ENCODE measurements at places on chromosomes 2 and 18. TPM values are rescaled to one million over a fixed set of nuclear protein-coding genes. Genes with fewer than 3 reads are reported as not detected.

The SAG gene
- total RNA-seq, result not detected

The GALR1 gene
- not detected for total RNA-seq

- H3K4me1 ChIP-seq, result peaks cover 23% of the 10 kb centered on the region
- H3K36me3 ChIP-seq, result no peaks in the 10 kb centered on the region
- no peak for DNase-seq
- no peak overlapping the region for H3K4me3 ChIP-seq
These were observed 12.5 kb upstream of the HOXD1 start for GRCh38 chr2:176175709-176176607.

GRCh38 chr2:237591141-237591881, 777 bp upstream of the RAB17 start:
- H3K4me3 ChIP-seq, result peak overlapping the region; percentile 42
- H3K27ac ChIP-seq, result peak overlapping the region; percentile 76
- peaks cover 35% of the 10 kb centered on the region for H3K4me1 ChIP-seq
- no peaks in the 10 kb centered on the region for H3K36me3 ChIP-seq
- no peaks in the 10 kb centered on the region for H3K27me3 ChIP-seq

DNA sequence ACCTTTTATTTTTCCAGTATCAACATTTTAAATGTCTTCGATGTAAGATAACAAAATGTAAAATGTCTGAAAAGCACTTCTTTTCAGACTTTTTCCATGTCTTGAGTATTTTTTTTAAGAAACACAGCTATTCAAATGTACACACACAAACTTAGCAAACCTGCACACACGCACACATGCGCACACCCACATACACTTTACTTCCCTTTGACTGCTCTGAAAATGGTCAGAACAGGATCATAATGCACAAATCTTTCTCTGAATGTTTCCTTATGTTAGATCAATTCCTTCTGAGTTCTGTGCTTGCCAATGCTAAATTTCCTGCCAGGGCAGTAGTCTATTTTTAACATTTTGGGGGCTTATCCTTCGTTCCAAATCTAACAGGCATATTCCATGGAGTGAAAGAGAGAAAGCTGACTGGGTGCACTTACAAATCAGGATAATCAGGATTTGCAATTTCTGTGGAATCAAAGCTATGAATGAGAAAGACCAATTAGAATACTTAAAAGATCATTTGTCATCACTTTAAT, 136.3 kb downstream of the ZEB2 start:
- H3K4me3 ChIP-seq, result no peak overlapping the region
- H3K27ac ChIP-seq, result no peak overlapping the region
- peaks cover 28% of the 10 kb centered on the region for H3K4me1 ChIP-seq
- H3K36me3 ChIP-seq, result peaks cover 16% of the 10 kb centered on the region
- no peaks in the 10 kb centered on the region for H3K27me3 ChIP-seq

DNA sequence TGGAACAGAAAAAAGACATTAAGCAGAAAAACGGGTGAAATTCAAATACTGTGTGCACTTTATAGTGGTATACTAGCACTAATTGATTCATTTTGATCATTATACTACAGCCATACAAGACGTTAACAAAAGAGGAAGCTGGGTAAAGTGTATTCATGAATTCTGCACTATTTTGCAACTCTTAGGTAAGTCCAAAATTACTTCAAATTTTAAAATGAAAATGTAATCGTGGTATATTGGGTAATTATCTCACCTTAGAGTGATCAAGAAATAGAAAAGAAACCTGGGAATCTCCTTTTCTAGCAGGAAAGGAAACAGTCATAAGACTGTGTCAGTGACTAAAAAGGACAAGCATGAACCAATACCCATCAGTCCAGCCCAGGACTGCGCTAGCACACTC, 5.4 kb downstream of the TGFBRAP1 start:
- H3K4me1 ChIP-seq, result peaks cover 12% of the 10 kb centered on the region
- no peaks in the 10 kb centered on the region for H3K36me3 ChIP-seq
- H3K27me3 ChIP-seq, result no peaks in the 10 kb centered on the region
- no peak for DNase-seq

The IL36B gene
- not detected for total RNA-seq

GRCh38 chr18:43627848-43628530, 350.7 kb upstream of the SYT4 start:
- H3K4me3 ChIP-seq, result no peak overlapping the region
- no peak overlapping the region for H3K27ac ChIP-seq
- no peaks in the 10 kb centered on the region for H3K36me3 ChIP-seq
- DNase-seq, result no peak
- H3K4me1 ChIP-seq, result no peaks in the 10 kb centered on the region

The STPG4 gene
- total RNA-seq, result 0.77 TPM

The SULT1C4 gene
- total RNA-seq, result 10.6 TPM

The SCG2 gene
- 0.71 TPM for total RNA-seq

DNA sequence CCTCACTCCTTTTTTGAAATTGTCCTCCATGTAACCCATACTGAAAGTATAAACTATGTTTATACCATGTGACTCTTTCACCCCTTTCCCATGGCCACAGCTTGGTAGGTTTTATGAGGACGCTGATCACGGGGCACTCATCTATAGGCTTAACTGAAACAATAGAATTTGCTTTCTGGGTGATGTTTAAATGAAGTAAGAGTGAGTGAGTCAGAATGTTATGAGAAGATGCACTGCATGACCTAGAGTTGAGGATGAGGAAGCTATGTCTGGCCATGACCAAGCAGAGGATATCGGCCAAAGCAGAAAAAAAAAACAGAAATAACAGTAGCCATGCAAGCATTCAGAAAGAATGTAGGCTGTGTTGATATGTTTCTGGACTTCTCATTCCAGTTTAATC, 34.9 kb downstream of the SCN1A start:
- no peak overlapping the region for H3K4me3 ChIP-seq
- no peak for DNase-seq
- no peaks in the 10 kb centered on the region for H3K36me3 ChIP-seq
- H3K27ac ChIP-seq, result no peak overlapping the region
- H3K4me1 ChIP-seq, result no peaks in the 10 kb centered on the region

DNA sequence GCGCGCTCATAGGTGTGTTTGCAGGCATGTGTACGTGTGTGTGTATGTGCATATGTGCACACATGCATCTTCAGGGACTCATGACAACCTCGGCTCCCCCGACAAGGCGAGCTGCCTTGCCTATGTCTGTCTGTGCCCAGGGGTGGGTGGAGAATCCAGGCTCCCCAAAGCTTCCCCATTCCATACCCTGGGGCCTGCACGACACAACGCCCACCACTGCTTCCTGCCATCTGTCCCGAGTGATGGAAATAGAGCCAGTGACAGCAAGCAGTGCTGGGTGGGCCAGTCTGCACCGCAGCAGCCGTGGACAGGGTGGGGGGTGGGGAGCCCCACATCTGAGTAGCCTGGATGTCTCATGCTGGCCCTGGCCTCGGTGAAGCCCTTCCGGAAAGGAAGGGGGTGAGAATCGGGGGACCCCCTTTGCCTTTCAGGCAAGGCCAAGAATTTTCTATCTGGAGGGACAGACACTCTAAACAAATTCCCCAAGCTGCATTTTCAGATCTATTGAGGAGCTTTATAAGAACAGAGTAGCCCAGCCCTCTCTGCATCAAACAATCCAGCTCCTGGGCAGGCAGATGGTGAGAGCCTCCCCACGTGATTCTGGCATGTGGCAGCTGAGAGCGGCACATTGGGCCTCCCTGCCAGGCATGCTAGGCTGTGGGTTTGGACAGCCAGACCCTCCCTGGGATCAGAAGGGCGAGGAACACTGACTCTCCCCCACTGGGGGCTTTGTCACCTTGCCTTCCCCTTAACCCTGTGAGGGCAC, 4.9 kb downstream of the KCNIP3 start:
- no peak for DNase-seq
- H3K27ac ChIP-seq, result no peak overlapping the region
- H3K4me1 ChIP-seq, result peaks cover 6% of the 10 kb centered on the region
- H3K27me3 ChIP-seq, result no peaks in the 10 kb centered on the region
- H3K4me3 ChIP-seq, result no peak overlapping the region
- H3K36me3 ChIP-seq, result no peaks in the 10 kb centered on the region

- no peak overlapping the region for H3K27ac ChIP-seq
- no peaks in the 10 kb centered on the region for H3K36me3 ChIP-seq
- H3K4me1 ChIP-seq, result no peaks in the 10 kb centered on the region
- H3K27me3 ChIP-seq, result no peaks in the 10 kb centered on the region
These were observed 105.0 kb upstream of the HAAO start for GRCh38 chr2:42897358-42897757.

GRCh38 chr2:69718338-69718965, 23.5 kb upstream of the ANXA4 start:
- peaks cover 8% of the 10 kb centered on the region for H3K4me1 ChIP-seq
- H3K27ac ChIP-seq, result no peak overlapping the region
- H3K27me3 ChIP-seq, result no peaks in the 10 kb centered on the region
- no peaks in the 10 kb centered on the region for H3K36me3 ChIP-seq

The KIF5C gene
- total RNA-seq, result 0.47 TPM

The SERPINE2 gene
- 5.6 TPM for total RNA-seq

DNA sequence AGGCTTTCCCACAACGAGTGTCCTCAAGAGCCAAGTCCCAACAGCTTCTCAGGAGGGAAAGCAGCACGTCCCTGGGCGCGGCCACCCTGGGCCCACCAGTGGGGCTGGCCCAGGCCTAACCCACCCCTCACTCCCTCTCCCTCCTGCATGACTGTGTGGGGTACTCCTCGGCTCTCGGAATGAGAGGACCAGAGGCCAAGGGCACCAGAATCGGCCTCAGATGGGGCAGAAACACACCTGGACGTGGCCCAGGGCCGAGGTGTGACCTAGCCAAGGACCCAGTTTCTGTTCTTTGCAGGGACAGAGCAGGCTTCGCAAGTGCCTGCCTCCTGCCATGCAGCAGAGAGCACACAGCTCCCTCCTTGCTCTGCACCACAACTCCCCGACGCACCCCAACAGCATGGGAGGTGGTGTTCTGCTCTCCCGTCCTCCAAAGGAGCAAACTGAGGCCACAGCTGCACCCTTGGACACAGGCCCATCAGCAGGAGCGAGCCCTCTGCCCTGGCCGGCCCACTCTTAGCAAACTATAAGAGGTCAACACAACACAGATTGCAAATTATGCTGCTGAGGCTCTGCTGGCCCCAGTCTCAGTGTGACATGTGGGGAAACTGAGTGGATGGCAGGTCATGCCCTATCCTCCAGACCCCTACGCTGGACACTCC, 19.7 kb downstream of the HS6ST1 start:
- no peak overlapping the region for H3K4me3 ChIP-seq
- peaks cover 27% of the 10 kb centered on the region for H3K4me1 ChIP-seq
- no peak for DNase-seq
- H3K36me3 ChIP-seq, result no peaks in the 10 kb centered on the region

- peak overlapping the region; percentile 39 for H3K4me3 ChIP-seq
- H3K4me1 ChIP-seq, result no peaks in the 10 kb centered on the region
- H3K27me3 ChIP-seq, result no peaks in the 10 kb centered on the region
- no peak overlapping the region for H3K27ac ChIP-seq
These were observed 1.7 kb downstream of the ZAP70 start for GRCh38 chr2:97714950-97715652.

DNA sequence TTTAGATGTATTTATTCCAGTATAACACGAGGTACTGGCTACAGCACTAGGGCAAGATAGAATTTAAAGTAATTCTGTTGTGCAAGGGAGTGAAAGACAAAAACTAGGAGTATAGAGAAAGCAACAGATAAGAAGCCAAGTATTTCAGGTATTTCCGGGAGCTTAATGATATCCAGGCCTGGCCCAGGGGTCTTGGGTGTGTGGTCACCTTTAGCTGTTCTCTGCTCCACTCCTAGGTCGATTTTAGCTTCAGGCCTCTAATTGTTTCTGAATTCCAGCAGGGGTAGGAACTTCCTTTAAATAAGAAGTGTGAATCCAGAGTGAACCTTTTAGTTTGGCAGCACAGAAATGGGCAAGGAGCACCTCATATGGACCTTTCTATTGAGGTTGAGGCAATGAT, 342.3 kb upstream of the MYT1L start:
- H3K27ac ChIP-seq, result no peak overlapping the region
- no peak overlapping the region for H3K4me3 ChIP-seq
- no peaks in the 10 kb centered on the region for H3K36me3 ChIP-seq
- H3K4me1 ChIP-seq, result no peaks in the 10 kb centered on the region
- no peaks in the 10 kb centered on the region for H3K27me3 ChIP-seq
- DNase-seq, result no peak

DNA sequence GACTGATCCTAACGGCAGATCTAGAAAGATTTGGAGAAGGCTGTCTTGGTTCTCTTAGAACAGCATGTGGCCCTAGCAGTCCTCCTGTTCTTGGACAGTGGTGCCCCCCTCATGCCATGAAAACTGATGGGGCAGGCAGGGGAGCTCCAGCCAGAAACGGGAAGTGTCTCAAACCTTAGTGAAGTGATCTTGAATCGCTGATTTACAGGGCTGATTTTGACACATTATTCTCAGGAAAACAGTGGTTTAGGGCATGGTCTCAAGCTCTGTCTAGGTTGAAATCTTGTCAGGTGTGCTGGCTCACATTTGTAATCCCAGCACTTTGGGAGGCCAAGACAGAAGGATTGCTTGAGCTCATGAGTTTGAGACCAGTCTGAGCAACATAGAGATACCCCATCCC, 37.8 kb downstream of the SRSF7 start:
- H3K27ac ChIP-seq, result no peak overlapping the region
- peaks cover 5% of the 10 kb centered on the region for H3K36me3 ChIP-seq
- no peak overlapping the region for H3K4me3 ChIP-seq
- no peak for DNase-seq

- no peaks in the 10 kb centered on the region for H3K36me3 ChIP-seq
- DNase-seq, result no peak
- H3K4me3 ChIP-seq, result no peak overlapping the region
- H3K4me1 ChIP-seq, result peaks cover 69% of the 10 kb centered on the region
- H3K27me3 ChIP-seq, result no peaks in the 10 kb centered on the region
These were observed 35.9 kb downstream of the MAP4K4 start for GRCh38 chr2:101733257-101733993.

The CHRND gene
- not detected for total RNA-seq

The SFT2D3 gene
- 7.4 TPM for total RNA-seq

The IL36G gene
- total RNA-seq, result not detected

DNA sequence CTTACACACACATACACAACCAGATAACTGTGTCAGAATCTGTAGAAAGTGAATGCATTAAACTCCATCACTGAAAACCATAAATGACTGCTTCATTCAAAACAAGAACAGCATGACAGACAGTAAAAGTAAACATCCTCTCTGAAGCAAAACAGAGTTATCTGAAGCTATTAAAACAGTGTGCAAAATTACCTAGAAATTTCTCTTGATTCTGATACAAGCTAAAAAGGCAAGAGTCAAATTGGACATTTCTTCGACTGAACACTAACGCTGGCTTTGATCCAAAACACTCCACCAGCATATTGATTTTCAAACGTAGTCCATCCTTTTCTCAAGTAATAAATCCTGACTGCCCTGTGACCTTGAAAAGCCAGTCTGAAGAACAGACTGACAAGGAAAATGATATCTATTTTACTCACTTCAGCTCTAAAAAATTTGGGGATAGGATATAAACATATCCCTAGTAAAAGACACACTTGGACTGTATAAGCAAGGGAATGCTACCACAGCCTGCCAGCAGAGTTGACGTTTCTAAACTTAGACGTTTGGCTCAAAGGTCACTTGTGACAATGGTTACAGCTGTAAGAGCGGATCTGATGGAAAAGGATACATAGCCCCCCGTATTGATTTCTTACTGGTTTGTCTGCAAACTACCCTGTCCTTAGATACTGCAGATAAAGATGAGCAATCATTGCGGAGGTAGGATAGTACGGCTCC, 128.9 kb upstream of the ITGB6 start:
- H3K27me3 ChIP-seq, result no peaks in the 10 kb centered on the region
- no peak overlapping the region for H3K4me3 ChIP-seq
- peaks cover 93% of the 10 kb centered on the region for H3K4me1 ChIP-seq
- no peaks in the 10 kb centered on the region for H3K36me3 ChIP-seq
- DNase-seq, result no peak

Data from lower lobe of right lung (tissue), 2 donors.